Glutamatergic neuron (in vitro differentiated cells): ENCODE measurements at places on chromosomes 6 and 20.

GRCh38 chr20:9038791-9039535, 29.9 kb upstream of the PLCB4 start:
- no peak for DNase-seq

- DNase-seq, result no peak
Observed at GRCh38 chr6:138250513-138251247, 32.4 kb upstream of the PBOV1 start.

DNA sequence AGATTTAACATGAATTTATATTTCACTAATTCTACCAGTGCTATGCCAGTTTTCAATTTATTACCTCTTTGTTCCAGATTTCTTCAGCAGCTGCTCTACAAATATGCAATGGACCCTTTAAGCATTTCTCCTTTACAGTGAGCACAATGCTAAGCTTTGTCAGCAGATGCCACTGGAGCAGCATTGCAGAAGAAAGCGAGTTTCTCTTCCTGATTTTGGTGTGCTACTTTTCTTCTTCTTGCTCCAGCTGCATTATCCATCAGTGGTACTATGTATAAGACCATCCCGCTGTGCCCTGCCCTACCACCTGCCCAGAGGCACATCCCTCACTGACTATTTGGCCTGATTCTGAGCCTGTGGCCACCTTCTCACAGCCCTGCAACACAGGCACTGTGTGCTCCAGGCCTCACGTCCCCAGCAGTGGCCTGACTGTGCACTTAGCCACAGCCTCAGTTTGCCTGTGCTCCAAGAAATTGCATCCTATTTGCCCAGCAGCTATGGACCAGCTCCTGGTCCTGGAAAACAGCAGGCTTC, 84.1 kb downstream of the TNFAIP3 start:
- no peak for DNase-seq

- no peak for DNase-seq
Observed at GRCh38 chr20:15232243-15232642, 894.8 kb upstream of the FLRT3 start.

DNA sequence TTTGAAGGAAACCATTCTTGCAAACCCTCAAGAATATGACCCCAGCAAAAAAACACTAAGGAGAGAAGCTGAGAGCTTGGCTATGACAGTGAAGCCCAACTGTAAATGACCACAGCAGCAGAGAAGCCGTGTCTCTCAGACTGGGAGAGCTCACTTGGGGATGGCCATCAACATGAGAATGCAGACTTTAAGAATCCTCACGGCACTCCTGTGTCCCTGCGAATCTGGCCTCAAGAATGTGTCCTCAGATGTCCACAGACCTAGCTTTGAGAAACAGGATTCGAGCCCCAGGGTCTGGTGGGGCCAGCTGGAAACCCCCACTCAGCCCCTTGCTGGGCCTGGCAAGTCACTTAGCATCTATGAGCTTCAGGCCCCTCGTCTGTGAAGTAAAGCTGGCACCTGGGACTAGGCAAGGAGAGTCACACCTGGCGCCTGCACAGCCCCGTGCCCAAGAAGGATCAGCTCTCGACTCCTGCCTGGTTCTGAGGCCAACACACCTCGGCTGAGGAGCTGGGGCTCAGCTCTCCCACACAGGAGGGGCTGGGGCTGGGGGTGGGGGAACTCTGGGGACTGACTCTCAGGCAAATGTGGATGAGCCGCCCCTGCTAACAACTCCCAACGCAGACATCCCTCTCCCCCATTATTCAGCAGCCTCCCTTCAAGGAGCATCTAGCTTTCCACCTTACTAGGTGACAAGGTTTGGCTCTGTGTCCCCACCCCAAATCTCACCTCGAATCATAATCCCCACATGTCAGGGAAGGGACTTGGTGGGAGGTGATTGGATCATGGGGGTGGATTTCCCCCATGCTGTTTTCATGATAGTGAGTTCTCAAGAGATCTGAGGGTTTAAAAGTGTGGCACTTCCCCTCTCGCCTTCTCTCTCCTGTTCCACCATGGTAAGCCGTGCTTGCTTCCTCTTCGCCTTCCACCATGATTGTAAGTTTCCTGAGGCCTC, 97.7 kb downstream of the GRM4 start:
- no peak for DNase-seq

DNA sequence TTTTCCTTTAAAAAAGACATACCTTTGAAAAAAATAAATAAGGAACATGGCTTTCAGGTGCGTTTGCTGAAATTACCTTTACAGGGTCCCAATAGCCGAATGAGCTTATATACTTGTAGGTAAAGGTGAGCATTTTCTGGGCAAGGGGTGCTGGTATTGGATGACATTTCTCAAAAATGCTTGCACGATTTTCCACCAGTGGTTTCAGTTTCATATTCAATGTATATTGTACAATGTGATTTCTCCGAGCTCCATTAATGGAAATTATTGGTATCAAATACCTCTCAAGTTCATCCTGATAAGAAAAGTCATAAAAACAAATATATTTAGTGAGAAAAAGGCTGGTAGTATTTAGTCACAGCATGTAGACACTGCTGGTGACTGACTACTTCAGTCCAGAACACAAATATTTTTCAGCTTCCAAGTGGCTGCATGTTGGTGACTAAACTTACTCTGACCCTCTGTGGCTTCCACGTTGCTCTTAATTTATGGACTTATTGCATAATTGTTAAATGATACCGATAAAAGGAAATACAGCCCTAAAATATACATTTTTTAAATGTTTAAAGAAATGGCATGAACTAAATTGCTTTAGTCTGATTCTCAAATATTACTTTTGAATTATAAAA, 32.9 kb upstream of the ZBTB24 start:
- no peak for DNase-seq

GRCh38 chr20:9978397-9979004, 56.3 kb upstream of the ANKEF1 start:
- DNase-seq, result no peak

- peak; percentile 46 for DNase-seq
Observed at GRCh38 chr20:25314497-25315417, 66.9 kb downstream of the PYGB start.

- DNase-seq, result peak; percentile 19
Observed at GRCh38 chr6:25889877-25890853, 16.1 kb upstream of the SLC17A3 start.

DNA sequence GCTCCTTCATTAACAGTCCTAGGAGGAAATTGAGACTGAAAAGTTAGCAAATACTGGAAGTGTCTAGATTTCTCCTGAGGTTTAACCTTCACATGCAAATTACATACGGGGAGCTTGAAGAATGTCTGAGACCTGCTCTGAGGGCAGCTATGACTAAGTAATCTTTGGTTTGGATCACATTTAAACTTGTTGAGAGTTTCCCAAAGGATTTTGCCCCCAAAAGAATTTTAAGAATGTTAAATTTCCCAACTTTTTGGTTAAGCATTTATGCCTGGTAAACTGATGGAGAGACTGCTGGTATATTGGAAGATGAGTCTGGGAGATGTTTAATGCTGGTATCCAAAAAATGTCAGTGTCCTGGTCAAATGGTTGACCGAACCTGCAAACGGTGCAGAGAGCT, 97.0 kb downstream of the RREB1 start:
- no peak for DNase-seq

- no peak for DNase-seq
Observed at GRCh38 chr6:168663041-168663440, 222.1 kb downstream of the SMOC2 start.

- DNase-seq, result no peak
Observed at GRCh38 chr20:22746957-22747356, 162.6 kb upstream of the FOXA2 start.

- DNase-seq, result no peak
Observed at GRCh38 chr6:105428342-105428957, 25.6 kb upstream of the PREP start.

DNA sequence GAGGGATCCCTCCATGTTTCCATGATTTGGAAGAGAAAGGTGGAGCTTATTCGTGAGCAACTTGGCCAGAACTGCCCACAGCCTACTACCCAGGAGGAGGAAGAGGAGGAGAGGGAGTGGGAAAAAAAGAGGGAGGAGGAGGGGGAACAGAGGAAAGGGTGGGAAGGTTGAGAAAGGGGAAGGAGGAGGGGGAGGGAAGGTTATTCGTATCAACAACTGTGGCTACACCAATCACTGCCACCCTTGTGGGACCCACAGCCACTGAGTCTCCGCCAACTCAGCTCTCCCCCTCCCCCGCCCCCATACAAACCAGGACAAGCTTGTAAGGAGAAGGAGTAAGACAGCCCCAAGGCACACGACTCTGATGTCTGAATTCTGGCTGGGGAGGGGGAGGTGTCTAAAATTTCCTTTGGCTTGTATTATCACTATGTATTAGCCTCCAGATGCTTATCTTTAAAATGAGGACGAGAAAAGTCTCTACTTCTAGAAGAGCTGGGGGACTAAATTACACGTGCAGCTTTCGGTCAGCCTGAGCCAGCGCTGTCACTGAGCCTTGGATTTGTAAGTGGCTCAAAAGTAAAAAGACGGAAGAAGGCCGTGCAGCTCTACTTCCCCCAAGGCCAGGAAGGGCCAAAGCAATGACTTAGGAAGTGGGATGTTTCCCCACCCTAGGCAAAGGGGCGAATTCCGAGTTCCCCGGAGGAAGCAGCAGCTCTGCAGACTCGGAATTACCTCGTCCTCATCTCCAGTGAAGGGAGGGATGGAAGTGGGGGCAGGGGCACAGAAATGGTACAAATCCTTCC, 1.0 kb downstream of the FKBP1A start:
- peak; percentile 26 for DNase-seq
